ENCODE measurements at places on chromosomes 11 and 22.

DNA sequence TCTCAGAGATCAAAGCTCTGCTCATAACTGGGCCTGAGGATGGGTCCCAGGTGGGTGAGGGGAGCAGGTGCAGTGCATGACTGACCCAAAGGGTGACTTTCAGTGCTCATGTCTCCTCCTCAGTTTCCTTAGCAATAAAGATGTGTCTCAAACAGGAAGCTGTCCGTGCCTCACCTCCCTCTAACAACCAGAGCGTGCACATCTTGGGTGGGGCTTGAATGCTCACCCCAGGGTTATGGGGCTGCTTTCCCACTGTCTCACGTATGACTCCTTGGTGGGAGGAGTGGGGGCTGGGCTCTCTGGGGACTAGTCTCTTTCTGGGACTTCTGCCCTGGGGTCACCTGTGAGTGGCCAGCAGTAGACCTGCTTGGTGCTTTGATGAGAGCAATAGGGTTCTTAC, 53.9 kb upstream of the PHOX2A start:
- no peak for DNase-seq

DNA sequence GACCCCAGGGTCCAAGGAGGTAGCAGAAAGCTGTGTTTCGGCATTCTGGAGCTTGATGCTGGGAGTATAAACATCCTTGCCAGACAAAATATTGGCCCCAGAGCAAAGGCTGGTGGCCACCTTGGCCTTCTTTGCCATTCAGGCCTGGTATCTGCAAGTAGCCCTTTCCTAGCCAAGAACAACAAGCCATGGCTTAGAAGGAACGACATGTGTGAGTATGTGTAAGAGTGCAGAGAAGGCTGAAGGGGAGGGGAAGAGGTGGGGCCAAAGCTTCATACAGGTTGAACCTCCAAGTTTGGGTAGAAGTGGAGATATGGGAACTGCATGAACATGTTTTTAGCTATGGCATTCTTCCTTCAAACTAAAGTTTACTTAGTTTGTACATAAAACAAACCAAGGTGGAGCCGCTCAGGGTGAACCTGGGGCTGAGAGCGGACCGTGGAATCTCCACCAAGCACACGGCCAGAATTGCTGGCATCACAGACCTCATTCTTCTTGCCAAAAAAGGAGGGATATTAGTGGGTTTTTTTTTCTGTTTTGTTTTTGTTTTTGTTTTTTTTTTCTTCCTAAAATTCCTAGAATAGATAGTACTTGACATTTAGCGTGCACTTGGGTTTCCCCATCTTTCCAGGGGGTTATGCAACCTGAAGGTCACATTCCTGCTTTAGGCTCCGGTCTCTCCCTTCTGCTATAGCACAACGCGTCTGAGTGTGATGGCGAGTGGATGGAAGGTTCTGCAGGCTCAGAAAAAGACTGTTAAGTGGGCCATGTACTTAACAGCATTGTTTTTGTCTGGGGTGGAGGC, 70.9 kb downstream of the ADAMTS15 start:
- no peak for DNase-seq

GRCh38 chr22:48953103-48953720, 874.5 kb downstream of the BRD1 start:
- DNase-seq: no peak

DNA sequence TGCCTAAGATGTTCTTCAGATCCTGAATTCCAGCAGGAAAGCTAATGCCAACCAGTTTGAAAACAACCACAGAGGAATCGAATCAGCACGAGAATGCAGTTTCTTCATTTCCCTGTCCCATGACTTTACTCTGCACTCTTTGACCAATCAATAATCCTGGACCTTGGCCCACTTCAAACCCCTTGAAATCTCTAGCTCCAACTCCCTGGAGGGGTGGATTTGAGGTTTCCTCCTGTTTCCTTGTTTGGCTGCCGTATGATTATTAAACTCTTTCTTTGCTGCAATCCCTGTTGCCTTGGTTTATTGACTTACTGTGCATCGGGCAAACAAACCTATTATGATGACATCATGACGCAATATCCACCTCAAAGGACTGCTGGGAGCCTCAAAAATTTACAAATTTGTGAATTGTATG, 109.3 kb downstream of the FBXO7 start:
- no peak for DNase-seq

GRCh38 chr22:37166675-37167066, 17.0 kb upstream of the IL2RB start:
- DNase-seq: peak; percentile 56

DNA sequence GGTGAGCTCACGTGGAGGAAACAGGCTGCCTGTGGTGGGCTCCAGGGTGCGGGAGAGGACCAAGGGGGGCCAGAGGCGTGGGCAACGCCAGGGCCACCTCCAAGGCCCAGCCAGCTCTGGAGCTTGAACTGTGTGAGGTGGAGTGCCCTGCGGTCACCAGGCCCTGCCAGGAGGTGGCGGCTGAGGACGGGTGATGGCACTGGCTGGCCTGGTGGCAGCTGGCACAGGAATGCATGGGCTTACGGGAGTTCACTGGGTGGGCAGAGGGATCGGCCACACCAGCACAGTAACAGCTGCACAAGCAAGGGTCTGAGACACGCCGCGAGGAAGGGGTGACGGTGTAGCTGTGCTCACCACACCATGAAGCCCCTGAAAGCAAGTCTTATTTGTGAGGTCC, 15.8 kb downstream of the TOLLIP start:
- DNase-seq: no peak

DNA sequence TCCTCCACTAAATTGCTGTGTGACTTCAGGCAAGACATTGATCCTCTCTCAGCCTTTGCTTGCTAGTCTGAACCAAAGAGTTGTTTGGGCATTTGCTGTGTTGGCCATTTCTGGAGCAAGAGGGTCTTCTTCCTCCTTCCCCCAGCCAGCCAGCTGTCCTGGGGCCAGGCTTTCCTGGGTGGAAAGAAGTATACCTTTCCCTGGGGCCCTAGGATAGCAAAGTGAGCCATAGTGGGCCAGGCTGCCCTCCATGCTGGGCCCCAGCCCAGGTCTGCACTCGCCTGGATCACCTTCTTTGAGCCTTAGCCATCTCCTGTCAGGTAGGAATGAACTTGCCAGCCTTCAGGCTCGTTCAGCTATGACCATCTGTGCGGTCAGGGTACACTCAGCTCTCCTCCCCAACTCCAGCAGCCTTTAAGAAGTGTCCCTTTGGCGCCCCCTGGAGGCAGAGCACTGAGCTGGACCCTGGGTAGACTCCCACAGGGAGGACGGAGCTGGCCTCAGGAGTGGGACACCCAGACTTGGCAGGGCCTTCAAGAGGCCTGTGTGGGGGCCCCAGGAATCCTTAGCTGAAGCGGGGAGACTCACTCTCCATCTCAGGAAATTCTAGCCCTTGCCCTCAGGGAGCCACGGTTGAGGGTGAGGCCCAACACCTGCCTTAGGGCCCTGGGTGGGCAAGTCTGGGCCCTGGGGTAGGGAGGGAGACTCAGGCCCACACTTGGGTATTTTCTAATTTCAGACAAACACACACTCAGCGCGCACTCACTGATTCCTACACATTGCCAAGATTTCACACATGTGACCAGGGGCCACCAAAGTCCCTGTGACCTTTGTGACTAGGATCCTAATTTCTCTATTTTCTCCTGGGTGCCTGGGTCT, 35.6 kb upstream of the TPBGL start:
- peak; percentile 8 for DNase-seq

GRCh38 chr11:130737866-130738431, 178.3 kb downstream of the SNX19 start:
- DNase-seq: no peak

- no peak for DNase-seq
Observed at GRCh38 chr11:58179648-58180047, 9.2 kb upstream of the OR9Q2 start.

GRCh38 chr11:27115051-27115650, 74.5 kb downstream of the BBOX1 start:
- DNase-seq: no peak

DNA sequence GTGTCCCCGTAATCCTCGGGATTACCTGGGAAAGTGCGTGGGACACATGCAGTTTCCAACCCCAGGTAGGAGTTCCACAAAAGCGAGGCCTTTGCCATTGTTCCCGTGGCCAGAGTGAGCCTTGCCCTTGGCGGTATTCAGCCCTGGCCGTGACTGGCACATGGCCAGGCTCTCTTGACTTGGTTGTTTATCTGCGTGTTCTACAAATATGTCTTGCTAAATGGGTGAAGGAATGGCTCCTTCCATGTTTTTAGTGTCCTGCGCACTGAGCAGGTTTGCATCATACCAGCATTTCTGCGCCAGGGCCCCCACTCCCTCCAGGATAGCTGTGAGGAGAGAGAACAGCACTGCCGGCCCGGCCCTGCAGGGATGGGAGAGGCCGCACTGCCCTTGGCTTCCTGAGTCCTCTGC, 20.0 kb downstream of the POLR3H start:
- no peak for DNase-seq

DNA sequence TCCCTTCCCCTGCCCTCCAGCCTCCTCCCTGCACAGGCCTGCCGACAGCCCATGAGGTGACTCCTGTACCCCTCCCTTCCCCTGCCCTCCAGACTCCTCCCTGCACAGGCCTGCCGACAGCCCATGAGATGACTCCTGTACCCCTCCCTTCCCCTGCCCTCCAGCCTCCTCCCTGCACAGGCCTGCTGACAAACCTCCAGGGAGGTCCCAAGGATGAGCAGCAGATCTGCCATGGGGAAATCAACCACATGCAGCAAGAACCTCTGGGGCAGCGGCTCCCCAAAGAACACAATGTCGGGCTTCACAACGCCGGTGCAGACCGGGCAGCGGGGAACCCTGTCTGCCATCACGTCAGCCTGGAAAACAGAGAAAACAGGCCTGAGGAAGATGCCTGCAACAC, 12.3 kb downstream of the SIRT3 start:
- no peak for DNase-seq

DNA sequence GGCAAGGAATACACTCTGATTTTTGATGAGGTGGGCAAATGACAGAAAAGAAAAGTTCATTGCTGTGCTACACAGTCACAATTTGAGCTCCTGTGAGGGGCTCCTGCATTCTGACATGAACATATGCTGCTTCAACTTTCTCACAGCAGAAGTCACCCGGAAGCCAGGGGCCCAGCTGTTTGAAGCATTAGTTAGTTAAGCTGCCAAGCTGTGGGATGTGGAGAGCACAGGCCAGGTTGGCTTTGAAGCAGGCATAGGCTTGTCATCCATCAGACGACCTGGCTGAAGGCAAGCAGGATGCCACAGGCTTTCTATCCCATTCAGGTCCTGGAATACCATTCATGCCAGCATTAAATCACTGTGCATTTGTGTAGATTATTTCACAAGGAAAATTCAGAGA, 63.1 kb downstream of the MTNR1B start:
- DNase-seq: no peak

DNA sequence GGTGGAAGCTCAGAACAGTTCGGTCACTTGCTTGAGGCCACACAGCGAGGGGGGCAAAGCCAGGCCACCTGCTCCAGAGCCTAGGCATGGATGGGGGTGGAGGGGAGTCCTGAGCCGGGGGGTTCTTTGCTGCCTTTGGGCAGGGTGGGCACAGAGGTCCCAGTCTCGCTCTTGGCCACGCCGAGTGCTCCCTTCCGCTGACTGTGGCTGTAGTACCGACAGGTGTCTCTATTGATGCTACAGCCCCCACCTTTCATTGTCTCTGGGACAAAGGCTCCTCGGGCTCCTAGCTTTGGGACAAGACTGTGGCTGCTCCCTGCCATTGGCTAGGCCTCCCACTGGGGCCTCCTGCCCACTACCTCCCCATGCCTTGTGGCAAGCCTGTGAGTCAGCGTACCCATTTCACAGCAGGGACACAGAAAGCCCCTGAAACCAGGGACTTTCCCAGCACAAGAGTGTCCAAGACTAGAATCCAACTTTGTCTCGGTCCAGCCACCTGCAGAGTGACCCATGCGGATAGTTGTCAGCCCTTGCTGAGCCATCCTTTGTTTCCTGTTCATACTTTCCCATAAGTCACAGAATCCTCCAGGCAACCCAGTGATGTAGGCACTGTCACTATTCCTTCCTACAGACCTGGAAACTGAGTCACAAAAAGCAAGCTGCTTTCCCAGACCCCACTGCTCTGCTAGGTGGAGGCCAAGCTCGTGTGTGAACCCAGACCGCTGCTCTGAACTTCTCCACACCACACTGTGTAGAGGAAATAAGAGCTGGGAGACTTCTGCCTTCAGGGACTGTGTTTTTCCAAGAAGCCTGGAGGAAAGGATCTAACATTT, 17.2 kb downstream of the MYEOV start:
- no peak for DNase-seq

DNA sequence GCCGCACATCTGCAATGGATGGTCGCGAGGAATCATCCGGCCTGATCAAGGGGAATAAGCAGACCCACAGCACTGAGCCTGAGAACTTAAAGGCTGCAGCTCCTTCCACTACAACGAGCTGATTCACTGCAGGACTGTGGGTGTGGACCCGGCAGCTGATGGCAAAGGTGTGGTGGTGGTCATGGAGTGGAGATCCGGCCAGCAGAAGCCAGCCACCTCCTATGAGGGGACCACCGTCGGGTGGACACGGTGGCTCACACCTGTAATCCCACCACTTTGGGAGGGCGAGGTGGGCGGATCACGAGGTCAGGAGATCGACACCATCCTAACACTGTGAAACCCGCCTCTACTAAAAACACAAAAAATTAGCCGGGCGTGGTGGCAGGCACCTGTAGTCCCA, 66.4 kb downstream of the DGCR2 start:
- DNase-seq: no peak

- no peak for DNase-seq
Observed at GRCh38 chr11:6782720-6783119, at the start of gene OR2AG1. Gene OR2AG1, plus strand, starts transcription at chr11:6783020. Its CDS starts 2,018 bp downstream, at chr11:6785038.

- DNase-seq: no peak
Observed at GRCh38 chr22:28637225-28637624, 42.4 kb downstream of the TTC28 start.

DNA sequence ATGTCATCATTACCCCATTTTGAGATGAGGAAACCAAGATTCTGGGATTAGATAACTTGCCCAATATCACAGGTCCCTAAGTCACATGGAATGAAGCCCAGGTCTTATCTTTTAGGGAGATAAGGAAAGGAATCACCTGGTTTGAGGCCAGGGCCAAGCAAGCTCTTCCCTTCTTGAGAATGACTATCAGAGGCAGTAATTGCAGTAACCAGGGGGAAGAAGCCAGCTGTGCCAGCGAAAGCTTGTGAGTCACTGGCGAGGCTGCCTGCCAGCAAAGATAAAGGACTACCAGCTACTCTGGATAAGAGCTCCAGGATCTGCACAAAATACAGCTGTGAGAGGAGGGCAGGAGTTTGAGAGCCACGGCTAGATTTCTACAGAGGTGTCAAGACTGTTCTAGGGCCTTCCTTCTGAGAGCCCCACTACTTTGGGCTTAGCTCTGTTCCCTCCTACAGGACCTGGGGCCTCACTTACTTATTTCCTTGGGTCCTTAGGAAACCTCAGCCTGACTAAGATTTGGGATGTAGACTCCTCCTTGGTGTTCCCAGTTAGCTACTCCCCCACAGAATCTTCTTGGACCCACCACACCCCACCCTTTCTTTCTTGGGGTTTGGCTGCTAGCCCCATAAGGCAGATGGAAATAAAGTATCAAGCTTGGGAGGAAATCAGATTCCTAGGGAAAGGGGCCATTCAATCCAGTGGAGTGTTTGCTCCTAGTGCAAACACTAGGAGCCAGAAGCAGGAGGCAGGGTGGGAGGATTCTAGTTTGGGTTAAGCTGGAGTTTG, 9.7 kb upstream of the CCKBR start:
- no peak for DNase-seq
